IMR-90 (cell line): ENCODE measurements at places on chromosomes 5 and 9. TPM values are rescaled to one million over a fixed set of nuclear protein-coding genes. Genes with fewer than 3 reads are reported as not detected.

DNA sequence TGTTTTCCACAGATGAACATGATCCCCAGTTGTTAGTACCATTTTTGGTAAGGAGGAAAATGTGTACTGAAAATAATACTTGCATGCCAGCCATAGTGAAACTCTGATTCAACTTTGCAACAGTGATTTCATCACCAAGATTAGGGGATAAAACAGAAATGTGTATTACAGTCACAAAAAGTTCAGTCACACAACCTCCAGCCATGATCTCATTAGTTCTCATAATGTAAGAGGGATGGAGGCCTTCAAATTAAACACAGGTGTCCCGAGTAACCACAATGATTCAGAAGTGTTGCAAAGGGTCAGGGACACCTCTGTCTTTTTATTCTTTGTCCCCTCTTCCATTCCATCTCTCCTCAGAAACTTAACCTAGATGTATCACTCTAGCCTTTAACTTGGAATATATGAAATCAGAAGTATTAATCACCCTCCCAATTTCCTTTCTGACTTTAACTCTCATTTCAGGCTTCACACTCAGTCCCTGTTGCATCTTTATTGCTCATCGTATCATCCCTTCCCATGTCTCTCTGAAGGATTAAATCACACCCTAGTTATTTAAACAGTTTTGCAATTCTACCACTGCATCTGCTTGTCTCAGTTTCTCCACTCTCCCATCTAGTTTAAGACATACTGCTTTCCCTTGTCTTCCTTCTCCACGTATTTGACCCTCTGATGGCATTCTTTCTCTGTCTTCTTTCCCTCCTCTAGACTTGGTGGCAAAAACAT, 291.2 kb downstream of the ADAMTS6 start:
- peak; percentile 99 for DNase-seq

GRCh38 chr9:129201289-129201688, 23.2 kb upstream of the IER5L start:
- DNase-seq: no peak

The FBN2 gene
- polyA plus RNA-seq: 22.6 and 26.7 TPM in 2 replicates

GRCh38 chr5:119397518-119398380, 41.9 kb downstream of the TNFAIP8 start:
- DNase-seq: peak; percentile 88

GRCh38 chr9:112041199-112041535, 133.9 kb downstream of the SUSD1 start:
- no peak for DNase-seq

- DNase-seq: no peak
These were observed 80.4 kb downstream of the LHFPL2 start for GRCh38 chr5:78568212-78568611.

- DNase-seq: no peak
These were observed 16.1 kb downstream of the TXN start for GRCh38 chr9:110240198-110240597.

- peak; percentile 43 for DNase-seq
These were observed 175.7 kb downstream of the MELK start for GRCh38 chr9:36748322-36748899.

GRCh38 chr5:59847586-59847985, 45.9 kb downstream of the PDE4D start:
- DNase-seq: no peak

The SPINK6 gene
- not detected in 2 replicates for polyA plus RNA-seq

DNA sequence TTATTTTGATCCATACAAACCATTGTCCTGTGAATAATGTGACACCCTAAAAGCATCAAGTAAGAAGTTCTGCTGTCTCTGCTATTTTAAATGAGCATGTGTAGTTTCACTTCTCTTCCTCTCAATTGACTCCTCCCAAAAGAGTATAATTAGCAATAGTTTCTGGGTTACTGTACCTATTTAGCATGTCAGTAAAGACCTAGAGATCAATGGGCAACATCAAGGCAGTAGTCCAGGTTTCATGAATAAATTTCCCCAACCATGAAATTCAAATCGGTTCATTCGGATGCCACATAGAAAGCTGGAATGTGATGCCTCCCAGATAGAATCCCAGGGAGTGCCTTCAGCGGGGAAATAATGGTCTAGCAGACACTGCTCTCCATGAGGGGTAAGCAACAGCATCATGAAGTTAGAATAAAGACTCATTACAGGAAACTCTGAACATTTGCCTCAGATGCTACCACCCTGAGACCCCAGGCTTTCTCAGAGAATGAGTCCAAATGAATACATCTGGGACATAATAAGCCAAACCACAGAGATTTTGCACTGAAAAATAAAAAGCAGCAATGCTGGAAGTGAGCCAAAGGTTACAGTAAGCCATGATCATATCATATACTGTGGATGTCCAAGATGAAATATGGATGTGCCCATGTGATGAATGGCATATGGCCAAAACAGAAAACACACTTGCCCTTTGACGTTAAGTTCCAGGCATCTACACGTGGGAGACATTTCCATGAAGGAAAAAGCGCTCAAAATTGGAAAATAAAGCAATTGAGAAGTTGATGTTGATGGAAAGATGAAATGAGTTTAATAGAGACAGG, 1107.0 kb upstream of the SEMA6A start:
- no peak for DNase-seq

The DNAI1 gene
- polyA plus RNA-seq: not detected in 2 replicates

DNA sequence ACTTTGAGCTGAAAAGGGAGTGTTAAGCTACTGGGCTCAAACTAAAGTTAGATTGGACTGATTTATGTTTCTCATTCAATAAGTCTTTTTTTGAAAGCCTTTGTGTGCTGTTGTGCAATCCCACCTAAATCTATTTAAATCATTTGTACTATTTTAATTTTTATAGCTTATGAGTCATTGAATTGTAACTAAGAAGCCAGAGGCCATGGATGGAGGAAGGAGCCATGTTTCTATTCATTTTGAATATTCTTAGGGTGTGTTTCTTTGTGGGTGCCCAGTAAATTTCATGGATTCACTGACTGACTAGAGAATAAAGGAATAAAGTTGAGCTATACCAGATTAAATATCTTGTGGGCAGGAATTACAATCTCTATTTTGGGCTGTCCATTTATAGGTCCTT, 238.5 kb downstream of the KIF4B start:
- DNase-seq: no peak

DNA sequence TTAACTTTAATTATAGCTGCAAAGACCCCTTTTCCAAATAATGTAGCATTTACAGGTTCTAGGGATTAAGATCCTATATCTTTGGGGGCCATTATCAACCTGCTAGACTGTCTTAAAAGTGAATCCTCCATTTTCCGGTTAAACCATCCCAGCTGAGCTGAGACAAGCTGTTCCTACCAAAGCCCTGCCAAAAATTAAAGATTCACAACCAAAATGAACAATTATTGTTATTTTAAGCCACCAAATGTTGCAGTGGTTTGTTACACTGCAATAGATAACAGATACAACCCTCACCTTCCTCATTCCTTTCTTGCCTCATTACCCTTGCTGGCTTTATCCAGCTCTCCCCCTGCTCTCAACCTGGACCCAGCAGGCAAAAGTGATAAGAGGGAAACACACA, 343.4 kb downstream of the CDK5RAP2 start:
- no peak for DNase-seq

DNA sequence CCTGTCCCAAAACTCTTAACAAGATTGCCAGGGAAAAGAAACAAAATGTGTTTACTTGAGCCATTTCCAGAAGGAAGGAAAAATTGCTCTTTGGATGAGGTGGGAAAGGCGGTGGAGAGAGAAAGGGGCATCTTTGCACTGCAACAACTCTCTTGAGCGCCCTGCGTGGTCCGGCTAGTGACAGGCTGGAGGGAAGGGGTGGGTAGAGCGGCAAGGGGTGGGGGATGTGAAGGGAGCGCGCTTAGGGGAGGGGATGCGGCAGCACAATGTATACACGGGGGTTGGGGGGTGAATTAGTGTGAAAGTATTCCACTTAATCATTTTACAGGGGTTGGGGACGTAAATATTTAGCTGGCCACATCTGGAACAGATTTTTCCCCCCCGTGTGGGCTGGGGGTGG, 1.3 kb downstream of the FGF10 start:
- no peak for DNase-seq

GRCh38 chr9:72150661-72151060, 1.4 kb downstream of the GDA start:
- DNase-seq: no peak

DNA sequence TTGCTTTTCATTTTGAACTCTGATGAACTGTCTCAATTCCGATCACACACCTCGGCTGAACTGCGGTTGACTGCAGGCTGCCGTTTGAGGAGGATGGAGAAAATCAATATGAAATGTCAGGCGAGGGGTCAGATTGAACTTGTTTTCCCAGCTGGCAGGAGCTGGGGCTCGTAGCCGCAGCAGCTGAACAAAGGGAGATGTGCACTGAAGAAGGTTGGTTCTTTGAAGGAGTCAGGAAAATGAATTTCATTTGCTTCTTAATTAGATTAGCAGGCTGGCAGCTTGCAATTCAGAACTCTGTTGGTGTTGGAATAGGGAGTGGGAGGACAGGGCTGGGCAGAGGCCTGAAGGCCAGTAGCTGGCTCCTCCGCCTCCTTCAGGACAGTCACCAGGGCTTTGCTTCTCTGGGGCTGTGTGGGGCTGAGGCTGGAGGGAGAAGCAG, 117.4 kb upstream of the GPR151 start:
- DNase-seq: no peak

The EIF4E1B gene
- polyA plus RNA-seq: not detected in 2 replicates

GRCh38 chr9:116639251-116639741, 47.8 kb upstream of the TRIM32 start:
- peak; percentile 55 for DNase-seq

DNA sequence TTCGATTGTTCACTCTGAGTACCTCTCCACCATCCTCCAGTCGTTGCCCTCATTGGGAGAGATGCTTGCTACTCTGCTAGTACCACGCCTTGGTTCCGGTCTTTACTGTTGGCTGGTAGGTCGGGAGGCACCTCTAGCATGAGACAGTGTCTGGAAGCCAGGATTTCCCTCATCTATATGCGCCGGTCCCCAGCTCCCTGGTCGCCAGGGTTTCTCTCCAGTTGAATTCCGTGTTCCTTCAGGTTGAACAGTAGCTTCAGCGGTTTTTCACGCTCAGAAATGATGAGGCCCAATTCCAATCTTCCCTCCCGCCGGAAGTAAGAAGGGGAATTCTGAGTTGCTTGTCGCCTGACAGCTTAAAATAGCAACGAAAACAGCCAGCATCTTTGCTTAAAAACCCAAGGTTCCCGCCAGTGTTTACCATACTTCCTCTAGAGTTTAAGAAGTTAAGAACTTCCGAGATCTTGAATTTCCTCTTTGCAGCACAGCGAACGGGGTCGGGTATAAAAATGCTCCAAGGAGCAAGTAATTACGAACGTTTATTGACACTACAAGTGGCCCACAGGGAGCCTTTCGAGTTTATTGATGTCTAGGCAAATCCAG, 1.3 kb upstream of the ST8SIA4 start:
- no peak for DNase-seq

DNA sequence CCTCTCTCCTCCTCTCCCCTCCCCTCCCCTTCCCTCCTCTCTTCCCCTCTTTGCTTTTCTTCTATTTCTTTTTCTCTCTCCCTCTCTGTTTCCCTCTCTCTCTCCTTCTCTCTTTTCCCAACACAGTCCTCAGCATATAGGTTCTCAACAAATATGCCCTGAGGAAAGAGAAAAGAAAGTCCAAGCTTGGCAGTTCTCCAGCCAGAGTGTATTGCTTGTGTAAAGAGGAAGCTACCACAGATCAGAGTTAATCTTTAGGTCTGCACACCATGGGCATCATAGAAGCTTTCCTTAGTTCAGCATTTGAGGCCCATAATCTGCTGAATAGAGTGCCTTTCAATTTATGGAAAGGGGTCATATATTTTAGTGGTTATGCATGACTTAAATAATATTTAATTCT, 382.8 kb upstream of the WWC1 start:
- no peak for DNase-seq

DNA sequence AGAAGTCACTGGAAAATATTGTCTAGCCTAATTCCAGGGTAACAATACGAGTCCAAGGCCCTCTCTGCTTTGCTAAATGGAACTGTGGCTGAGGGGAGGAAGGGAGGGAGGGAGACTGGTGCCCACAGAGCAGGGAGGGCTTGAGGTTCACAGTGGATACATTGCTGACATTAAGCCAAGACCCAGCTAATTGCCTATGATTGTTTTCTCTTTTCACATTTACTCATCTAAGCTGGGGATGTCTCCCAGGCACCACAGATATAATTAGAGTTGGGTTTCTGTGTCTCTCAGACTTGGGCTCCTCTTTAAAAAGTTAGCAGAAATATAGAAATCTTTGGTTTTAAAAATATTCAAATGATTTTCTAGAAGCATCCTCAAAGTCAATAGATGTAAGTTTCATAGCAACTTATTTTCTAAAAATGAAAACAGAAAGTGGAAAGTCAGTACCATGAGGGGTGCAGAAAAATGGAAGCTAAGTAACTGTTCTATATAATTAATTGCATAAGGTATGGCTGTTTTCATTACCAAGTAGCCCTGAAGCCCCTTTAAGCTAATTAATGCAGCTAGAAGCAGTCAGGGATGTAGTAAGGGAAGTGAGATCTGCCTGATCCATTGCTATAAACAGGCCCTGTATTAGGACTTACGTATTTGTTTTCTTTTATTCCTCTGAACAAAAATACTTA, 259.8 kb downstream of the NDUFS4 start:
- DNase-seq: no peak
